Effector CD4-positive, alpha-beta T cell (primary cell): ENCODE measurements at places on chromosomes 3 and 15.

DNA sequence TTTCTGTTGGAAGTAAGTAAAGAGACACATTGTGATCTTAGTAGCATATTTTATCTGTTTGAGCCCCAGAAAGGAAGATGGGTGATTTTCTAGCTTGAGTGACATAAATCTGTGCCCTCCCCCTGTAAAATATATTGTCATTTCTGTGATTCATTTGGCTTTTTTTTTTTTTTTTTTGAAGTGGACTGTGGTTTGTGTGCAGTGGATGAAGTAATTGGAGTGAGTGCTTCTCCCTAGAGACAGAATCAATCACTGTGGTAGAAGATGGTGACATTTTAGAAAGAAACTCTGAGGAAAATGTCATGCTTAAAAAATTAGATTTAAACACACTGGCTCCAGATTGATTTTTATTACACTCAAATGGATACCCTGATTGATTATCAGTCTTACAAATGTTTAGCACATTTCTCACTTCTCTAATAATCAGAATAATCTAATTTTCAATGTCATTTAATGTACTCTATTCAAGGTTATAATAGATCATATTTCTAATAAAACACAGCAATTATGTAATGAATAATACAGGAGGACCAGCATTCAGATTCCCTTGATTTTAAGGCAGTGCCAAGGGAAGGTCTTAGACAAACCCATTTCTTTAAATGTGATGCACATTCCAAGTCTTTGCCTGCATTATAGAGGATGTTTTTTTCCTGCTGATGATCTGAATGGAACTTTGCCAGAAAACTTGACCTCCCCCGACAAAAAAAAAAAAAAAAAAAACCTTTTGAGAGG lies 116.6 kb downstream of the TOP2B start:
- no peak for DNase-seq

DNA sequence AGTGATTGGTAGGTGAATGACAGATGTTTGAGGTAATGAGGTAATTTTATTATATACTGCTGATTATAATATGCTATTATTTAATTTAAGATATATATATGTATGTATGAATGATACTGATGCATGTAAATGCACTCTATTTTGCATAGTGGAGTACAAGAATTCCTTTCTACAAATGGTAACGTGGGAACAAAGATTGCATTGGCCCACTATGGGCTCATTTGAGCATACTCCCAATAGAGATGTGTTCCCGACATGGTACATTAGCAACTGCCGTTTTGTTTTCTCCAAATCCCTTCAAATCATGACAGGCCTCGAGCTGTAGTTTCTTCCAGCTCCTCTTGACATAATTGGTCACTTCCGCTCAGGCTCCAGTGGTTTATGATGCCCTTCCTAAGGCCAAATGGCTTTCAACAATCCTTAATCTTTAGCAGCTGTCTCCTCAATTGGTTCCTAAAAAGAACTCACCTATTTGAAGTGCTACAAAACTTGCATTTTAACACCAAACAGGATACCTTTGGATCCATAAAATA lies 266.1 kb downstream of the ADAMTSL3 start:
- DNase-seq = no peak

DNA sequence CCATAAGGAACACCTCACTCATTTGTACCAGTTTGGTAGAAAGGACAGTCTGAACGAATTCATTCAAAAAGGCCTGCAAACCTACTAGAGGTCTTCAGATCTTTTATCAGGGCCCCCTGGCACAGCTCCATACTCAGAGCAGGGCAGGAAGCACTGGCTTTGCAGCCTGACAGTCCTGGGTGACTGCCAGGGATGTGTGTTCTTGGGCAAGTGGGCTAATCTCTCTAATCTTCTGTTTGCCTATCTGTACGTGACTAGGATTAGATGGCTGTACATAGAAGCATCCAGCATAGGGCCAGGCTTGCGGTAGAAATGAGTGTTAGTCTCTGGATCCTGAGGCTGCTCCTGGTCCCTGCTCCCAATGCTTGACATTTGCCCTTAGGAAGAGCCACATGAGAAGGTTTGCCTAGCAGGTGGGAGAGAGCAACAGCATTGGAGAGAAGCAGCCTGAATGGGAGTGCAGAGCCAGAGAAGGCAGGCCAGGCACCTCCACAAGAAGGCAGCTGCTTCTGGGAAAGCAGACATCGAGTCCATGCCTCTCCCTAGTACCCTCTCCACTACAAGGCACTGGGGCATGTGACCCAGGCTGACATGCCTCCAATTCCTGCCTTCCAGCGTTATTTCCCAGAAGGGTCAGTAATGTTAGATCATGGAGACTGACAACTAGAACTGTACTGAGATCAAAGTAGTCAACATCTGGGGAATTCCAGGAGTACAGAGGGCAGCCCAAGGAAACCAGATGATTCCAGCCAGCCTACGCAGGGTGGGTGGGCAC lies 1.0 kb upstream of the CXCR6 start:
- DNase-seq = no peak

DNA sequence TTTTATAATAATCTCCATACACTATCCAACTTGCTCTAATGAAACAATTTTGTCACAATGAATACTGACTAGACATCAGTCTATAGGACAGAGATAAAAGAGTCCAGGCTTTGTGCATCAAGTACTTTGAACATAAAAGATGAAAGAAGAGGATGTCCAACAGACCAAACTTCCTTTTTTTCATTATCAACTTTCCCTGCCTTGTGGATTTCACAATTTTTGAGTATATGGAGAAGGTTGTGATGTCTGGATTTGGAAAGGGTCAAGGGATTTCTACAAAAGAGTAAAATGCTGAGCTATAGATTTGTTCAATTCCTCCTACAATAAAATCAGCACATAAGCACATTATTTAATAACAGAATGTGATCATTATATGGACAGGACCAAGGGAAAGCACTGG lies 25.7 kb downstream of the CD47 start:
- DNase-seq = no peak

DNA sequence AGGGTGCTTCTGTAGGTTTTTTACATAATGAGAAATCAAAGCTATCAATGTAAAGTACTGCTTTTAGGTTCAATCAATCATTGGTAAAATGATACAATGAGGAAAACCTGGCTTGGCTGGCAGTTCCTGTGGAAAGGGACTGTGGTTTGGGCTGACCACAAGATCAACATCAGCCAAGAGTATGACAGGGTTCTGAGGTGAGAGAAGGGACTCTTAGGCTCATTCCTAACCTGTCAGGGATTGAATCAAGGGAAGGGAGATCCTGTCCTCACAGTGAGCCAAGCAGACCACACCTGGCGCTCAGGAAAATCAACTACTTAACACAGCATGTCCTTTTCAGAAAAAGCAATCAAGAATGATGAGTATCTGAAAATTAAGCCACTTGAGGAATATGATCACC lies 111.1 kb downstream of the MAGI1 start:
- no peak for DNase-seq

GRCh38 chr15:41417418-41418195 lies 712 bp downstream of the RTF1 start:
- DNase-seq = no peak
